Endodermal cell (in vitro differentiated cells): ENCODE measurements at places on chromosomes 7 and 10. TPM values are rescaled to one million over a fixed set of nuclear protein-coding genes. Genes with fewer than 3 reads are reported as not detected.

Gene PNLIPRP3
- not detected in 3 replicates for total RNA-seq

GRCh38 chr7:148916186-148916585 lies 32.1 kb upstream of the EZH2 start:
- DNase-seq, result no peak

GRCh38 chr7:30604901-30605300 lies 10.2 kb downstream of the GARS1 start:
- no peak for DNase-seq

- no peak for DNase-seq
Measured at GRCh38 chr7:72267291-72267800, 144.8 kb downstream of the CALN1 start.

DNA sequence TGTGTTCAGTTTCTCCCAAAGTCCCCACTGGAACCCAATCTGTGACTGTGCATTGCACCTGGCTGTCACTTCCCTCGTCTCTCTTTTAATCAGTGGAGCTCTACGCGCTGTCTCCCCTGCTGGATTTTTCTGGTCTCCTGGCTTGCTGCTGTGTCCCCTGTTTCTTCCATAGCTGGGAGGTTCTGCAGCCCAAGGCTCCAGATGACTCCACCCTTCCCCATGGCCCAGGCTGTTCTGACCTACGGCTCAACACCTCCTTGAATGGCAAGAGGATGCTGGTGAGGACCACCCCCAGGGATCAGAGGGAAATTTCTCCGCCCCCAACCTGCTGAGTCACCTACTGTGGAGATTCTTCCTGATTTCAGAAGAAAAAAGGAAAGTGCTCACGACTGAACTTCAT lies 961.4 kb upstream of the ZNF722 start:
- DNase-seq, result no peak
